ENCODE measurements at places on chromosomes 12 and 14. TPM values are rescaled to one million over a fixed set of nuclear protein-coding genes. Genes with fewer than 3 reads are reported as not detected.

DNA sequence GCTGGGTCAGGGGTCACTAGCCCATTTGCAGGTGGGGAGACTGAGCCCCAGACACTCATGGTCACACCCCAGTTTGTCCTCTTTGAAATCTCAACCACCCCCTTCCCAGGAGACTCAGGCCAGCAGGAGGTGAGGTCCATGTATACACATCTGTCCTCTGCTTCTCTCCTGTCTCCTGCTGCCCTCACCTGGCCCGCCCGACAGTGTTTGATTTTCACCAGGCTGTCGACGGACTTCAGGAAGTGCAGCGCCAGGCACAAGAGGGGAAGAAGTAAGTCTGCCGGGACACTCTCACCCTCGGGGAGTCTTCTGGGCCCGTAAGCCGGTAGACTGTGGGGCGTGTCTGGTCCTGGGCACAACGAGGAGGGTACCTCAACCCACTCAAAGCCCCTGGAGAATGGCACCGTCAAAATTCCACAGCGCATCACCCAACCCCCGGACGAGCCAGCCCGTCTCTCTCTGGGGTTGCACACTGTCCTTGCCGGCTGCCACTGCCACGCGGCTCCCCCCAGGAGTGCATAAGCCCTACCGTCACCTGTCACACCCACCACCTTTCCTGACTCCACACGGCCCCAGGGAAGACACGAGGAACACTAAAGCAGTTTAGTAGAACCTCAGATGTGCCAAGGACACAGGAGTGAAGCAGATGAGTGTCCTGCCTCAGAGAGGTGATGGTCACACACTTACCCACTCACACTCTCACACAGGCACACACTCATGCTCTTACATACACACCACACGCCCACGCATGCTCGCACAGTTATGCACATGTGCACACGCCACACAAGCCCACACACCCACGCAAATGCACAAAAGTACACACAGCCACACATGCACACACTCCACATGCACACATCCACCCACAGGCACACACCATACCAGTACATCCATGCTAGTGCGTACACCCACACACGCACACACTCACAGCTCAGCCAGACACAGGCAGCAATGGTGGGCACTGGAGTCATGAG, 13.1 kb upstream of the SIVA1 start:
- no peak overlapping the region for H3K27ac ChIP-seq
- DNase-seq = no peak
- no peaks in the 10 kb centered on the region for H3K36me3 ChIP-seq
- H3K27me3 ChIP-seq = no peaks in the 10 kb centered on the region
- H3K4me3 ChIP-seq = no peak overlapping the region
- no peaks in the 10 kb centered on the region for H3K4me1 ChIP-seq

DNA sequence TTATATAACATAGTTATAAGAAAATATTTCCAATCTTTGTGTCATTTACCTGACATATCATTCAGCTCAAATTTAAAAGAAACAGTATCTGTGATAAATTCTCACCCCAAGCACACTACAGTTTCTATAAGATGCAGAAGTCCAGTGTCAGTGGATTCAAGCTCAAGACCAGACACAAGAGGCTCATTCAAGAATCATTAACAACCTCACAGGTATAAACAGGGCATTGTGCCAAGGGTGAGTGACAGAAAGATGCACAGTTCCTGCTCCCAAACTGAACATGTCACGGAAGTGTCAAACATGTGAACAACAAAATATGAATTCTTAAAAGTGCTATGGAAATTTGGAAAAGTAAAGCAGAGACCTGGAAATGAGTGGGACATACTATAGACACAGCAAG, 12.8 kb downstream of the ATP2B1 start:
- no peaks in the 10 kb centered on the region for H3K36me3 ChIP-seq
- no peak overlapping the region for H3K27ac ChIP-seq
- DNase-seq = no peak
- H3K27me3 ChIP-seq = no peaks in the 10 kb centered on the region

The TBC1D30 gene
- total RNA-seq = 11.9 TPM

DNA sequence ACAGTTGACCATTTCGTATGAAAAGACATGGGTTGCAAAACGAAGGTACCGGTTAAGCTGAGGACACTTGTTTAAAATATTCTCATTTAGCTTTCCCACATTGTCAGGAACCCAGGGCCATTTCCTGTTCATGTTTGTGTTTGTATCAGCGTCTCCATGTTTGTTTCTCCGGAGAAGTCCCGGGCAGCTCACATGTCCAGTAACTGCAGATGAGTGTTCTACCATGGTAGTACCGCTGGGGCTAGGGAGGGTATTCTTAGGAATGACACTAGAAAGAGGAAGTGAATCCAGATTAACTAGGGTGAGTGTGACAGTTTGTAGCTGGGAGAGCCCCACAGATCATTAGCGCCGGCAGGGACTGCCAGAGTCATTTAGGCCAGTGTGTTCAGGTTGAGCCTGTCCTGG, 50.0 kb upstream of the EVL start:
- DNase-seq = no peak
- no peak overlapping the region for H3K4me3 ChIP-seq

- H3K27ac ChIP-seq = no peak overlapping the region
- no peaks in the 10 kb centered on the region for H3K4me1 ChIP-seq
- no peak overlapping the region for H3K4me3 ChIP-seq
- DNase-seq = no peak
Observed at GRCh38 chr12:95004610-95005009, 1.1 kb upstream of the NDUFA12 start.

The OR4M1 gene
- total RNA-seq = not detected

The SERPINA10 gene
- total RNA-seq = not detected

- no peaks in the 10 kb centered on the region for H3K36me3 ChIP-seq
- no peak overlapping the region for H3K4me3 ChIP-seq
- H3K4me1 ChIP-seq = no peaks in the 10 kb centered on the region
- no peaks in the 10 kb centered on the region for H3K27me3 ChIP-seq
- no peak for DNase-seq
Observed at GRCh38 chr12:118010903-118011302, 5.6 kb upstream of the RFC5 start.
